Karpas-422 (cell line): ENCODE measurements at places on chromosomes 6 and 20.

GRCh38 chr20:18011482-18011881, 42.7 kb downstream of the MGME1 start:
- DNase-seq, result no peak

GRCh38 chr20:1697592-1697991, 40.0 kb upstream of the SIRPG start:
- DNase-seq, result no peak

- no peak for DNase-seq
Measured at GRCh38 chr6:83461438-83461837, 30.6 kb upstream of the ME1 start.

DNA sequence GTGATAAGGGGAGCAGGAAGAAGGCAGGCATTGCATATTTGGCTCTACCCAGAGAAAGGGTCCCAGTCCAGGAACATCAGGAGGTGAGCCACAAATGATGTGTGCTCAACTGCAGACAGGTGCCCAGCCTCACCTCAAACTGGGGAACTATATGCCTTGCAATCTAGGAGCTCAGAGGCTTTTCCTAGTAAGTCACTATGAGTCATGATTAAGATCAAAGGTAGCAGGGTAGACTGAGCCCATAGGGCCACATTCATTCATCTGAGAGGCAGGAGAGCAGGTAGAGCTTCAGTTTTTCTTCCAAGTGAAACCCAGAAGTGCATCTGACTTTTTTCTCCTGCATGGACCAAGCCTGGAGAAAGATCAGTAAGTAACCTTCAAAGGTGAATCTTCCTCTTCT, 31.3 kb downstream of the MARCKS start:
- DNase-seq, result no peak

DNA sequence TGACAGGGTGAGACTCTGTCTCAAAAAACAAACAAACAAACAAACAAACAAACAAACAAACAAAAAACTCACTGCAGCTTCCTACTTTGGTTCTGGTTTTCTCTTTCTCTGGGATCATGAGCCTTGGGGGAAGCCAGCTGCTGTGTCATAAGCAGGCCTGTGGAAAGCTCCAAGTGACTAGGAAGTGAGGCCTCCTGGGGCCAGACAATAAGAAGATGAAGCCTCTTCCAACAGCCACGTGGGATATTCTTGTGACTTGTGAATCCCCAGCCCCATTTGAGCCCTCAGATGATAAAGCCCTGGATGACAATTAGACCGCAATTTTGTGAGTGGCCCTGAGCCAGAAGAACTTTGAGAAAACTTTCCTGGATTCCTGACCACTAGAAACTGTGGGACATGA, 11.4 kb downstream of the HLA-A start:
- DNase-seq, result no peak

DNA sequence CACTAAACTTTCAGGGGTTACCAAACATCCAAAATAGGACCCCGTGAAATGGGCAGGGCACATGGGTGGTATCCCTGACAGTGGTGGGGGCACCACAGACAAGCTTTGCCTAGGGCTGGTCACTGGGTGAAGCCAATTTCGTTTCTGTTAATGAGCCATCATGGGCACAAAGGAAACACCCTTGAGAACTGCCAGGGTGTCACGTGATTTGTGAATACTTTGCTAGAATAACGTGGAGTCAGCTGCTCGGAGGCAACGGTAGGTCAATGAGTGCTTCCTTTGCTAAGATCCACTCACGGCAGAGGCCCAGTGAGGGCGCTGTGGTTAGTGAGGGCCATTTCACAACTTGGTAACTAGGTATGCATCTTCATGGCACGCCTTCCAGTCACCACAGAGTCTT, 87.7 kb upstream of the AGPAT4 start:
- no peak for DNase-seq

GRCh38 chr20:48094196-48094749, 309.0 kb upstream of the SULF2 start:
- no peak for DNase-seq

GRCh38 chr20:5509803-5510202, 193.0 kb upstream of the PROKR2 start:
- no peak for DNase-seq

DNA sequence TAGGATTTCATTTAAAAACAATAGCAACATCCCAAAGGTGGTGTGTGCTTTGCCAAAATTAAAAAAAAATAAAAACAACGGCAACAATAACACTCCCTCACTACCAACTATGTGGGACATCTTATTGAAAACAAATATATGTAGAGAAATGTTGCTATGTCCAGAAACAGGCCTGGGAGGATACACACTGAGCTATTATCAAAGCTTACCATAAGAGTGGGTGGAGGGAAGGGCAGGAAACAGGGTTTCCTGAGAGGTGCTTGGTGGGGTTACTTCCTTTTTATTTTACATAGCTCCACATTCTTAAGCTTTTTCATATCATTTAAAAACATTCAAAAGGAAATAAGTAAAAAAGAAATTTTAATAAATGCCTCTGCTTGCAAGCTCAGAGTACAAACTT, 150.0 kb upstream of the RIPOR2 start:
- no peak for DNase-seq

GRCh38 chr6:8556370-8557013, 121.1 kb upstream of the SLC35B3 start:
- DNase-seq, result no peak

DNA sequence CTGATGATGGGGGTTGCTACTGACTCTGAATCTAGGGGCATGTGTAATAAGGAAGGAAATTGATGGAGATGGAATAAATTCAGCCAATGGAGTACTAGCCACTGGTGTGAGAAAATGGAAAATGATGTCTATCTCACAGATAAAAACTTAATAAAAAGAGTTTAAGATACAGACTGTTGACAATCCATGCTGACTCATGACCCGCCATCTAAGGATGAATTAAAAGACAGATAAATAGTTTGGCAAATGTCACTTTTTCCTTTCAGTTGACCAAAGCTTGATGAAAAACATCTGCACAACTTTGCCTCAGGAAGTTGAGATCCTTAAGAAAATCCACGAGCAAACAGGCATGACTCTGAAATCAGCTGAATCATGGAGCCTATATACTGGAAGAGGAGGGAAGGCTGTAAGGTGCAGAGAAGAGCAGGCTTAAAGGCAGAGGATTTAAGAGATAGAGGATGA, 82.6 kb upstream of the BMP5 start:
- DNase-seq, result no peak

- peak; percentile 10 for DNase-seq
Measured at GRCh38 chr6:88517737-88518136, 351.6 kb upstream of the CNR1 start.

DNA sequence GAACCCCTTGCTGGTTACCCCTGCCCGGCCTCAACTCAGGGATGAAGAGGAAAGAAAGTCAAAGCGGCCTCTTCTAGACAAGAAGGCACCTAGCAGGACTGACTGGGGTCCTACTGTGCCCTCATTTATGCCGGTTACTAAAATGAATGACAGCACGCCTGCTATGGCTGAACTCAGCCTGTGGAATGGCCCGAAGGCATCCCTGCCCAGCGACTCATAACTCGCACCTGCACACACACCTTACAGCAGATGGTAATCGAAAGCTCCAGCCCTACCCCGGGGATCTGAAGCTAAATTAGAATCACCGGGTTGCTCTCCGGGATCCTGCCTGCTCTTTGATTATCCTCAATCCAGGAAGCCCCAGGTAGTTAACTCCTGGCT, 747 bp upstream of the TXNDC5 start:
- no peak for DNase-seq

DNA sequence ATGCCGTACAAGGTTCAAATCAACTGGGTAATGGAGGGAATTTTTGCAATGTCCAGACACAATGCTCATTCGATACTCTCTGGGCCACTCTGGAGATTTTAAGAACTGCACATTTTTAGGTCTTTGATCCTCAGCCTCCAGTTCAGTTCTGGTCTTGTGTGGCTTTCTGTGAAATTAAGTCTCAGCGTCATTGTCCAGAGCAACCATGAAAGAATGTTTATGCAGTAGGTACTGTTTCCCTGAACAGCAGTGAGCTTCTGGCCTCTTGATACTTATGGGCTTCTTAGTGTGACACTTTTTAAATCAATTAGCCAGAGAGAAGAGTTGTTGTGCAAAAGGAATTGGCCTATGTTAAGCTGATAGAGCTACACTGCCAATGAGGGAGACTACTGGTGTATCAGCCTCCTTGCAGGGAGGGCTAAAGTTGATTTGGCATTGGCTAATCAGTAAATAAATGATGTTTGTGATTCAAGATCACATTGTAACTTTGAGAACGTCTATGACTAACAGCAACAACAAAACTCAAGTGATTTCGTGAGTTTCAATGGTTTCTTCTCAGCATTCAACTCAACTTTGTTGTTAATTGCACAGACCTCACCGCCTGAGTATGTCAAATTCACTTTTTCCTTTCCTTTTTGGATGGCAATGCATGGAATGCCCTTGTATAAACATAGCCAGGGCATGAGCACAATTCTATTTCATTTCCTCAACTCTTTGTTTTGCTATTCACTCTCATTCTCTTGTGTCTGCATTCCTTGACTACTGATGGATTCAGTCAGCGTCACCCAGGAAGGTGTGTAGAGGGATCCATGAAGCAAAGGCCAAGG, 85.1 kb downstream of the GJA1 start:
- DNase-seq, result no peak

GRCh38 chr20:2314759-2315439, 19.1 kb downstream of the TGM3 start:
- DNase-seq, result no peak

DNA sequence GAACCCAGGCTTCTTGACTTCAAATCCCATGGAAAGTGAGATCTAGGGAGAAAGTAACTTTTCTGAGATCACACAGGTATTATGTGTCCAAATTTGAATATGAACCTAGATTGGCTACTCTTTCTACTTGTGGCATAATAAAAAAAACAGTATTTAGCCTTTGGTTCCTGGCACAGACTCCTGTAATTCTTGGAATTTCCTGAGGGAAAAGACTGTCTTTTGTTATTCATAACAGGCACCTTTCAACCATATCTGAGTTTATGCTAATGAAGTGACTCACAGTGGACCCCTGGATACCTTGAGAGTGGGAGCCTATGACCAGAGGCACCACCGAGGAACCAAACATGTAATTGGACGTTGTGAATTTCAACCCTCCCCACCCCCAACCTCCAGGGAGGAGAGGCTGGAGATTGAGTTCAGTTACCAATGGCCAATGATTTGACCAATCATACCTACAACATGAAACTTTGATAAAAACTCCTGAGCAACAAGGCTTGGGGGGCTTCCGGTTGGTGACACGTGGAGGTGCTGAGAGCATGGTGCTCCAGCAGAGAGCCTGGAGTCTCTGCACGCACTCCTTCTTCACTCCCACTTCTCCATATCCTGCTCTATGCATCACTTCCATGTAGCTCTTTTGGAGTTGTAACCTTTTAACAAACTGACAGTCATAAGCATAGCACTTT, 48.8 kb downstream of the LAMA4 start:
- no peak for DNase-seq

DNA sequence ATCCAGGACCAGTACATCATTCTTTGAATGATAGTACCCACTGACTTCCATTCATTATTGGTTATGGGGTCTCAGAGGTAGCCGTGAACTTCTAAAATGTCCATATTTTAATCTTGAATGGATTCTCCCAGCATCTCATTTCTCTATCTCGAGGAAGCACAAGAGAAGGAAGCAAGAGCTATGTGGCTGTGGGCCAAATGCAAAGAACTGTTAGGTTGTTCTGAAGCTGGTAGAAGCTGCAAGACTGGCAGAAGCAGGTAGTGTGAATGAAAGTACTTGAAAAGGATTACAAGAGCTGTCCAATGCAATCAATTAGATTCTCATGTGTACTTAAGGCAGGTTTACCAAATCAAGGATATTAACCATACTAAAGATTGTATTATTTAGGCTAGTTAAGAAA, 1131.8 kb downstream of the GRIK2 start:
- no peak for DNase-seq

- no peak for DNase-seq
Measured at GRCh38 chr6:126372626-126373025, 32.7 kb downstream of the CENPW start.

DNA sequence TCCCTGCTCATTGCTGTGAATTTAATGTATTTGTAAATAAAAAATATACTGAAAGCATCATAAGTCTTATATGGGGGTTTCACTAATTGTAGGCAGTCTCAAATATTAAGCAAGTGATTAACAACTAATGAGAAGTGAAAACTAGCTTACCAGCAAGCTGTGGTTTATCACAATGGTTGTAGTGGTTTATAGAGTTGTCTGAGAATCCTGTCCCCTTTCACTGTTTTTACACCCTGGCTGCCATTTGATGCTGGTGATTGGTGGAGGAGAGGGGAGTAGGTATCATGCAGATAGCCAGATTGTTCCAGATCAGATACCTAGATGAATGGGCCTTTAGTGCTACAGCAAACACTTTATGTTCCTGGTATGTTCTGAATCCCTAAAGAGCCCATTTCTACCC, 6.0 kb downstream of the MKKS start:
- no peak for DNase-seq

DNA sequence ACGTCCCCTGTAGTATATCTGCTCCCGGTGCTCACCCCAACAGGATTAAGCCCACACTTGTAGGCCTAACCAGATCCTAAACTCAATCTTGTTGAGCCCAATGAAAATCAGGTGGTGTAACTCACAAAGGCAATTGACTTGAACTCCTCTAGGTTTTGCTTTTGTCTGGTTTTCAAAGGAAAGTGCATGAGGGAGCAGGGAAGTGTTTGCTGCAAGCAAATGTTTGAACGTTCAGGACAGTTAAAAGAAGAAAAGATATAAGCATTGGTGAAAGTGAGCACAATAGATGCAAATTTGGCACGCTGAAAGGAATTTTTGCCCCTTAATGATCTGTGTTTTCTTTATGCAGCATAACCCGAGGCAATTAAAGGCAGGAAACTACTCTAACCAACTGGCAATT, 212.6 kb downstream of the PLCB1 start:
- no peak for DNase-seq

- DNase-seq, result no peak
Measured at GRCh38 chr20:57040466-57040865, 226.0 kb downstream of the BMP7 start.

GRCh38 chr20:62367633-62368391, 700 bp upstream of the LAMA5 start:
- DNase-seq, result peak; percentile 56

DNA sequence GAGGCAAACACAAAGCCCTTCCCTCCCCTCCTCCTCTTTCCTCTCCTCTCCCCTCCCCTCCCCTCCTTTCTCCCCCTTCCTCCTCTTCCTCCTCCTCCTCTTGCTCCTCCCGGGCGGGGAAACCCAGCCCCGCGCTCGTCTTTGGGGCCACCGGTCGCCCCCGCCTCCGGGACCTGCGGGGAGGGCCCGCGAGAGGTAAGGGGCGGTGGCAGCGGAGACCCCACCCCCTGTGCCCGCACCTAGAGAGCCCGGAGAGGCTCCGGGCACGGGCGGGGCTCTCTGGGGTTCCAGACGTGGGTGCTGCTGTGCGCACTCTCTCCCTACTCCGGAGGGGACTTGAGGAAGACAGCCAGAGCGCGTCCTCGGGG, at the start of gene RIN2:
RIN2 (plus strand) TSS at position 126 of the 368 bp plus-strand sequence. CDS start 131,344 bp downstream, outside the sequence.
- DNase-seq, result no peak

DNA sequence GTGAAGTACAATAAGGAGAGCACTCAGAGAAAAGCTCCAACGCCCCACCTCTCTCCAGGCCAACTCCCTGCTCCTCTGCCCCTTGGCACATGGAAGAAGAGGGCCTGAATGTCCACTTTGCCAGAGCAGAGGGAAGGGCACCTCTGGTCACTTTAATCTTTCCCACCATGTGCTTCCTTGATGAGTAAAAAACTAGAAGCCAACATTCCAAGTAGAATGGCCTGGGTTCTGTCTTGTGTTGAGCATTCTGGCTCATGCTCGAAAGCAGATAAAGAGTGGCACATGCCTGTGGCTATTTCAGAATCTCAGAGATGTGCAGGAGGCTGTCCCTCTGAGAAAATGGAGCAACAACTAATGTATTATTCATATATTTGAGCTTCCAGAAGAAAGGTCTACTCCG, 177.4 kb upstream of the PLN start:
- DNase-seq, result no peak

- no peak for DNase-seq
Measured at GRCh38 chr6:118464620-118465019, 83.5 kb upstream of the PLN start.
